SK-N-SH treated with all-trans-retinoic acid at 6 μM for 48 hours (cell line): ENCODE measurements at places on chromosomes 2 and 18.

GRCh38 chr18:22346401-22346952, 71.2 kb downstream of the CTAGE1 start:
- no peak for ATAC-seq

GRCh38 chr2:191811807-191812602, 34.9 kb downstream of the CAVIN2 start:
- ATAC-seq, result peak; percentile 99

DNA sequence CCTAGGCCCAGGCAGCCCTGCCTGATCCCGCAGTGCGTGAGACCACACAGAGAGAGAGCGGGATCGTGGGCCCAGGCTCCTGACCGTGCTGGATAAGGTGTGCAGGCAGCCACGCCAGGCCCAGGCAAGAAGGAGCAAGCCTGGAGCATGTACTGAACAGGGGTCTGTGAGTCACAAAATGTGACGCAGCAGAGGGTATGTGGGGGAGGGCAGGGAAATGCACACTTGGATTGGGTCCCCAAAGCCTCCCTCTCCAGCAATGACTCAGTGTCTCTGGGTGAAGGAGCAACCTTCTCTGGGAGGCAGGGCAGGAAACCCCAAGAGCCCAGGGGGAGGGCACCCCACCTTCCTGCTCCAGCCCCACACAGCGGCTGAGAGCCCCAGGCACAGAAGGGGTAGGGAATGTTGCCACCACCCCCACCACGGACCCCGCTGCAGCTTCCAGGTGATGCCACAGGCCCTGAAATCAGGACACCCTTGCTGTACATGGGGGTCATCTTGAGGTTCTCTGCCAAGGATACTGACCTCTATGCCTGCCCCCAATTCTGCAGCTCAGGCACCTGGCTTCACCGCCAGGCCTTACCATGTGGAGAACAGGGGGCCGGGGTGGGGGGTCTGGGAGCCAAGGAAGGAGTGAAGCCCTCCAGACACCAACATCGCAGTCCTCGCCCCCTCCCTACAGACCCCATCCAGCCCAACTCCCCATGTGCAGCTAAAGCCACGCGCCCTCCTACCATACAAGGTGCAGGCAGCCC, 1.3 kb upstream of the GPC1 start:
- peak; percentile 39 for ATAC-seq

DNA sequence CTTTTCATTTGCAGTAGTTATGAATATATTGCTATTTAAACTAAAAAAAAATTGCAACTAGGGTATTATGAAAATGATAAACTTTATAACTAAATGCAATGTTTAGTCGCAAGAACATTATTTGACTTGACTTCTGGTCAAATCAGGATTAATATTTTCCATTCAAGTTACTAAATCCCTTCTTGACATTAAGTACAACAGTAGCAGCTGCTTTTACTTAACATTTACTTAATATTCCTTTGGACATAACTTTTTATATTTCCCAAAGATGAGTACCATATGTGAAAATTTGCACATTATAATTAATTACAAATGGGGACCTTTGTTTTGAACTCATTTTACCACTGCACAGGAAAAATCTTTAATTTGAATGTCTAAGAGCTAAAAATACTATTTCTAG, 74.0 kb downstream of the PMS1 start:
- no peak for ATAC-seq

GRCh38 chr2:184032983-184033382, 565.3 kb upstream of the ZNF804A start:
- ATAC-seq, result no peak

GRCh38 chr2:83565181-83565580, 893.9 kb downstream of the SUCLG1 start:
- ATAC-seq, result no peak

DNA sequence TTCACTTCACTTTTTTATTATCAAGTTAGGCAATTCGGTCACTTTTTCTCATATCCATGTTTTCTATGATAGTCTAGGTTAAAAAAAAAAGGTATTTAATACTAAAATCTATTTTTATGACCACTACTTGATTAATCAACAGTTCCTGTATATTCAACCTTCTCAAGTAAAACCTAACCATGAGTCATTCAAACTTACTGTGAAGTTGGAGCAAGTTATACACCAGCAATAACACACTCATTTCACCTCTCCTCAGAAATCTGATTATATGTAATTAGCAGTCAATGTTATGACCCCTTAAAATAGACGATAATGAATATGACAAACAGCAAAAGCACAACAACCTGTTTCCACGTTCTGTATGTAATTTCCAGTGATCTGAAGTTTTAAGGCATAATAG, 35.0 kb upstream of the ADAM17 start:
- no peak for ATAC-seq

- no peak for ATAC-seq
These were observed 4.9 kb downstream of the ERFE start for GRCh38 chr2:238163481-238164198.

GRCh38 chr18:6279308-6279707, 135.4 kb downstream of the L3MBTL4 start:
- ATAC-seq, result no peak

DNA sequence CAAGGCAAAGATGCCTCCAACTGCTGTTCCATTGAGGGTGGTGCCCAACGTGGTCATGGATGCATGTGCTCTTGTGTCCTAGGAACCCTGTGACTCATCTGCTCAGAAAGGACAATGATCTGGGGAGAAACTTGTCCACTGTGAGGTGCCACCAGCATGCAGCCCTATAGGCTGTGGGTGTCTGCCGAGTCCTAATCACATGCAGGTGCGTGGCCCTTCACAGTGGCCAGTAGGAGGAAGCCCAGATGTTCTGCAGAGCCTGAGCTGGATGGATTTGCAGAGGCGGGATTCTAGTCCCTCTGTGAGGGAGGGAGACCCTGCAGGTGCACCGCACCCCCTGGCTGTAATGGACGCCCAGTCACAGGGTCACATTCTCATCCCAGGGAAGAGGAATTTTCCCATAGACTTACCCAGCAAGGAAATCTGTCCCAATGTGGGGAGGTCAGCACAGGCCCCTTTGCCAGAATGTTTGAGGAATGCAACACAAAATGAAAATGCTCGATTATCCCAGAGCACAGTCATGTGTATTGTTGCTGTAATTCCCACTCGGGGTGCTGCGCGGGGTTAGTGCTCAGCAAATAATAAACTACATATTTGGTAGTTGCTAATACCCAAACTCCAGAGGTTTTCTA, 13.9 kb downstream of the GDF7 start:
- no peak for ATAC-seq

DNA sequence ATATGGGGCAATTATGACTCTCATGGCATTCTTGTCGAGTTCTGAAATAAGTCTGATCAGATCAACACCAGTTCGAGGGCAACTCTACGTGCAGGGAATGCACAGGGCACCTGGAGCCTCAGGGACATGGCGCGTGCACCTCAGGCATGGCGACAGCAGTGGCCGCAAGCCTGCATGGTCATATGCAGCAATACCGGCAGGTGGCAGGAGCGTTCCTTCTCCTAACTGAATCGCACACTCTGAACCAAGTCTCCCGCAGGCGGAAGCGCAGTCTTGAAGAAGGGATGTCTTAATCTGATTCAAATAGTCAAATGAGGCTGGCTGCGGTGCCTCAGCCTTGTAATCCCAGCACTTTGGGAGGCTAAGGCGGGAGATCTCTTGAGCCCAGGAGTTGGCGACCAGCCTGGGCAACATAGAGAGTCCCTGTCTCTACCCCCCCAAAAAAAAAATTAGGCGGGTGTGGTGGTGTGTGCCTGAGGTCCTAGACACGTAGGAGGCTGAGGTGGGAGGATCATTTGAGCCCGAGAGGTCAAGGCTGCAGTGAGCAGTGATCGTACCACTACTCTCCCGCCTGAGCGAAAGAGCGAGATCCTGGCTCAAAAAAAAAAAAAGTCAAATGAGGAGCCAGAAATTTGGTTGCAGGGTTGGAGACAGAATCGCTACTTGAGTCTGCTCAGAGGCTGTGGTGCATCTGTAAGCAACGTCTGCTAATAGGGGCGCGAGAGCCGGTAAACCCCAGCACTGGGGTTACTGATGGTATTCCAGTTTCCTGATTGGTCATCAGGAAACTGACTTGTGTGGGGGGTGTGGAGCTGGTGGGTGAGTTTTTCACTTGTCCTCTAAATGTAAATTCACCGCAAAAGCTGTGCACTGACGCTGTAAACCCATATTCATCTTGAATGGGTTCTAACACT, 28.8 kb downstream of the FHL2 start:
- ATAC-seq, result peak; percentile 99

- no peak for ATAC-seq
These were observed 8.1 kb downstream of the SP9 start for GRCh38 chr2:174342686-174343342.

DNA sequence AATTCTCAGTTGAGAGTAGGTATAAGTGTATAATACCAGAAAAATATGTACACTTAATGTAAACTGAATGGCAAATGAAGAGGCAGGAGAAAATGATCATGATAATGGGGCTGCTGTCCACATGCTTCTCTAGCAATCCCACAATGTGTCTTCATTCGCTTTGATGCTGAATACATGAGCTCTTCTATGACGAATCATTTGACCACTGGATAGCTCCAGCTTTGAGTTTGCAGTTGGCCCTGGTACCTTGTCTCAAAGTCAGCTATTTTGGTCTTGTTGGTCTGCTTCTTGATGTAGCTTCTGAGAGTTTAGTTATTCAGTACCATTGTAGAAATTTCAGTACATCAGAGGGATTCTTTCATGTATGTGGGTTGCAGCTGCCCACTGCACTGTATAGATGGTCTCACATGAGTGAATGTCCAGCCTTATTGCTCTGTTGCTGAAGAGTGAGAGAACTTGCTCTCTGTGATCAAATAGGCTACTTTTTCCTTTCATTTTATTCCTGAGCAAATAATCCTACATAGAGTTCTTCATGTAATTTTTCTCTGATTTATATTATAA, 105.1 kb downstream of the TTC27 start:
- ATAC-seq, result no peak

- no peak for ATAC-seq
These were observed 362.0 kb upstream of the KYNU start for GRCh38 chr2:142515493-142515892.

- ATAC-seq, result no peak
These were observed 20.7 kb downstream of the COX7A2L start for GRCh38 chr2:42340045-42340937.

GRCh38 chr2:64114063-64114911, 29.9 kb downstream of the PELI1 start:
- peak; percentile 85 for ATAC-seq

GRCh38 chr18:30177056-30177455, 865.5 kb downstream of the DSC3 start:
- peak; percentile 44; the same call in 1 of the 3 replicates for ATAC-seq

DNA sequence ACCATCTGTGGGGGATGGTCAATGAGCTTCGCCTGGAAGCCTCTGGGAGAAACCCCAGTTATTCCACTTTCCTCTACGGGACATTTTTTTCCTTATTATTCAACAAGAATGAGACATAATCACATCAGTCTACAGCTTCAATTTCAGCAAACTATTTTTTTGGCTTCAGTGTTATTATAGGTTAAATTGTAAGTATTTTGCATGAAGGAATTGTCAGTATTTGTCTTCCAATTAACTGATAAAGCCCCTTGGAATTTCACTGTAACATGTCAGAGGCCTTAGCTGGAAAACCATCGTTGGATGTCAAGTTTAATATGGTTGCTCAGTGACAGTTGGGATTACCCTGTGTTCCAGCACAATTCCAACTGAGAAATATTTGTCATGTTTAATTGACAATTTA, 480.9 kb upstream of the CHST9 start:
- peak; percentile 40; the same call in 2 of the 3 replicates for ATAC-seq

- ATAC-seq, result peak; percentile 24
These were observed 232.1 kb upstream of the STK17B start for GRCh38 chr2:196403471-196403870.

GRCh38 chr18:13522861-13523660, 203.3 kb downstream of the FAM210A start:
- ATAC-seq, result no peak

- peak; percentile 78 for ATAC-seq
These were observed 607 bp downstream of the LAMA3 start for GRCh38 chr18:23689616-23690504.

DNA sequence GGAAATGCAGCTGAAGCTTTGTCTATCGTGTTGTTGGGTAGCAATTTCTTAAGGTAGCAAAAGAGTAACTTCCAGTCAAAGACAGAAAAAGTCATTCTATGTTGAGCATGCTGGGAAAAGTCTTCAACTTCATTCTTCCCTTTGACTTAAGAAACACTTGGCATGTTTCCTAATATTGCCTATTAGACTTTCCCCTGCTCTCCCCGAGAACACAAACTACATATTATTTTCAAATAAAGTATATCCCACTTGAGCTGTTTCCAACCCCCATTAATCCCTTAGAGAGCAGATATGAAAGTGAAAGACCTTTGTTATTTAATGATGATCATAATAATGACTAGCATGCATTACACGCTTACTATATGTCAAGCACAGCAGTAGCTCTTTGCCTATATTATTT, 136.0 kb upstream of the SPOPL start:
- no peak for ATAC-seq

- ATAC-seq, result peak; percentile 1; the same call in 2 of the 3 replicates
These were observed 501 bp downstream of the RETREG2 start for GRCh38 chr2:219178377-219179175.

DNA sequence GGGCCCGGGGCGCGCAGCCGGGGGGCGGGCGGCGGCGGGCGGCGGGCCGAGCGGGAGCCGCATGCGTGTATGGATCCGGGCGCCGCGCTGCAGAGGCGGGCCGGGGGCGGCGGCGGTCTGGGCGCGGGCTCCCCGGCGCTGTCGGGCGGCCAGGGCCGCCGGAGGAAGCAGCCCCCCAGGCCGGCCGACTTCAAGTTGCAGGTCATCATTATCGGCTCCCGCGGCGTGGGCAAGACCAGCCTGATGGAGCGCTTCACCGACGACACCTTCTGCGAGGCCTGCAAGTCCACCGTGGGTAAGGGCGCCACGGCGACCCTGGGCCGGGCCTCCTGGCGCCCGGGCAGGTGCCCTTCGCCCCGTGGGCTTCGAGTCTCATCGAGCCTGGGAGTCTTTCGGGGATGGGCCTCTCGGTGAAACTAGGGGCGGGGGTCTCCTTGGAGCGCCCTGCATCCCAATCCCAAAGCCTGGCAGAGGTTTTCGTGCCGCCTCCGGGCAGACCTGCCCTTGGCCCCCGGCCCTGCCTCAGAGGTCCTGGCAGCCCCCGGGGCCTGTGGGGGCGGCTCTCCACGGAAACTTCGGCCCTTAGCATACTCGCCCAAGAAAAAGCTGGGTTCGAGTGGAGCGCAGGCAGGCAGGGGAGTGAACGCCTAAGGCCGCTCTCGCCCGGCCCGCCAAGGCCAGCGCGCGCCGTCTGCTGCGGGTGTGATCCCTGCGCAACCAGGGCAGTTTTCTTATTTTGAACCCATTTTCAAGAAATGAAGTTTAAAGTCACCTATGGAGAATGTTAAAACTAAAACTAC, 622 bp downstream of the RAB12 start:
- peak; percentile 60 for ATAC-seq

DNA sequence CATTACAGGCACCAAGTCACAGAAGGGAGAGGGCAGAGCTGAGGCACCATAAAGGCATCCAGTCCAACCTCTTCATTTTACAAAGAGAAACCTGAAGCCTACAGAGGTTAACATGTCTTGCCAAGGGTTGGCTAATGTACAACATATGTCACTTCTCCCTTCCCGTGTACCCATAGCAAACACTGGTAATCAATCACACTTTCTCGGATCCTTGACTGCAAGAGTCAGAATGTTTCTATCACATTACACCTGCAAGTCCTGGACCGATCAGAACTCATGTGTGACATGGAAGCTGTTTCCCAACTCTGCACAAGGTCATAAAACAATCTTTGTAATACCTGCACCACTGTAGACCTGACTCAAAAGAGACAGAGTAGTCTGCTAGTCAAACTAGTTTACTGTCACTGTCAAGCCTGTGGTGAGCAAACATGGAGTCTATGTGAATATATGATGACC, 6.0 kb downstream of the ANKRD44 start:
- no peak for ATAC-seq

- no peak for ATAC-seq
These were observed 164.9 kb upstream of the SERTAD2 start for GRCh38 chr2:64818664-64819060.
